Large intestine (tissue), 12 donors: ENCODE measurements at places on chromosomes 6 and 20. TPM values are rescaled to one million over a fixed set of nuclear protein-coding genes. Genes with fewer than 3 reads are reported as not detected.

GRCh38 chr6:105177556-105177955 is 2.3 kb downstream of the POPDC3 start:
- H3K27ac ChIP-seq = no peak overlapping the region
- peaks cover 49% of the 10 kb centered on the region for H3K27me3 ChIP-seq
- no peaks in the 10 kb centered on the region for H3K4me1 ChIP-seq
- H3K36me3 ChIP-seq = no peaks in the 10 kb centered on the region
- DNase-seq = no peak

The VIP gene
- 46.0 TPM for polyA plus RNA-seq

GRCh38 chr20:12410783-12411182 is 493.1 kb downstream of the BTBD3 start:
- no peaks in the 10 kb centered on the region for H3K36me3 ChIP-seq
- no peak for DNase-seq
- no peak overlapping the region for H3K27ac ChIP-seq
- H3K27me3 ChIP-seq = no peaks in the 10 kb centered on the region
- no peak overlapping the region for H3K4me3 ChIP-seq

The RIPPLY2 gene
- polyA plus RNA-seq = 0.88 TPM

The WFDC5 gene
- polyA plus RNA-seq = not detected

The PARD6B gene
- 10.9 TPM for polyA plus RNA-seq

The ALDH8A1 gene
- 0.70 TPM for polyA plus RNA-seq

- DNase-seq = peak; percentile 61
- H3K27ac ChIP-seq = no peak overlapping the region
- peak overlapping the region; percentile 27 for H3K4me3 ChIP-seq
- peaks cover 20% of the 10 kb centered on the region for H3K27me3 ChIP-seq
Observed at GRCh38 chr20:35619196-35620095, 3.8 kb downstream of the SPAG4 start.

The FNDC1 gene
- polyA plus RNA-seq = 22.0 TPM

The PAK5 gene
- 1.6 TPM for polyA plus RNA-seq

The FAM83B gene
- polyA plus RNA-seq = 13.0 TPM

- no peak overlapping the region for H3K4me3 ChIP-seq
- H3K36me3 ChIP-seq = peaks cover 20% of the 10 kb centered on the region
- H3K4me1 ChIP-seq = no peaks in the 10 kb centered on the region
- no peaks in the 10 kb centered on the region for H3K27me3 ChIP-seq
Observed at GRCh38 chr6:144551339-144551738, 266.2 kb downstream of the UTRN start.

The C20orf202 gene
- 4.7 TPM for polyA plus RNA-seq

The OR2J3 gene
- not detected for polyA plus RNA-seq

The BANF2 gene
- not detected for polyA plus RNA-seq

- H3K4me1 ChIP-seq = peaks cover 14% of the 10 kb centered on the region
- no peaks in the 10 kb centered on the region for H3K36me3 ChIP-seq
- peak overlapping the region; percentile 50 for H3K27ac ChIP-seq
- DNase-seq = no peak
- peaks cover 27% of the 10 kb centered on the region for H3K27me3 ChIP-seq
Observed at GRCh38 chr6:5085648-5086293, 630 bp downstream of the PPP1R3G start.

DNA sequence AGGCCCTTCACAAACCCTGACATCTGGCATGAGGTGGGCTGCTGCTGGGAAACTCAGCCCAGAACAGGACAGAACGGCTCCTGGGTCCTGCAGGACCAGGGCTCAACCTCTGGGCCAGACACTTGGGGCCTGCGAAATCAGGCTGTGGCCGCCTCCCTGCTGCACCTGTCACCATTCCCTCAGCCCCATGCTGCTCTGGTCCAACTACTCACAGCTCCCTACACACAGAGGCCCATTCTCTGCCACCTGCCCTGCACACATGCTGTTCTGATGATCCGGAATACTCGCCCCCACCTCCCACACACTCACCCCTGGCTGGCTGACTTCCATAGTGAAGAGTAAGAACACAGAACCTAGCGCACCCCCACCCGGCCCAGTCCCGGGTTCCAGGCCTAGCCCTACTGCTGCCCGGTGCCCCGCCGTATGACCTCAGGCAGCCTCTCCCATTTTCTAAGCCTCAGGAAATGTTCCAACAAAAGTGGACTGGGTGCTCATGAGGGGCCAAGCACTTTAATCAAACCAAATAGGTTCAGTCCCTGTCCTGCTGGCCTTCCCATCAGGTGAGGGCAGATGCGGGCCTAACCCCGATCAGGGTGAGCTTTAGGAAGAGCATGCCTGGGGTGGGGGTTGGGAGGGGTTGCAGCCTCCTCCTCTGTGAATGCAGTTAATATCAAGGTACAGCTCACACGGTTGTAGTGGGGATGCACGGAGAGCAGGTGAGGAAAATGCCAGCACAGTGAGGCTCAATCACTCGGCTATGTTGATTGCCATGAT is 3.9 kb downstream of the PEDS1 start:
- no peaks in the 10 kb centered on the region for H3K27me3 ChIP-seq
- no peak overlapping the region for H3K4me3 ChIP-seq
- DNase-seq = no peak
- peaks cover 30% of the 10 kb centered on the region for H3K4me1 ChIP-seq
- no peak overlapping the region for H3K27ac ChIP-seq
- H3K36me3 ChIP-seq = peaks cover 24% of the 10 kb centered on the region

DNA sequence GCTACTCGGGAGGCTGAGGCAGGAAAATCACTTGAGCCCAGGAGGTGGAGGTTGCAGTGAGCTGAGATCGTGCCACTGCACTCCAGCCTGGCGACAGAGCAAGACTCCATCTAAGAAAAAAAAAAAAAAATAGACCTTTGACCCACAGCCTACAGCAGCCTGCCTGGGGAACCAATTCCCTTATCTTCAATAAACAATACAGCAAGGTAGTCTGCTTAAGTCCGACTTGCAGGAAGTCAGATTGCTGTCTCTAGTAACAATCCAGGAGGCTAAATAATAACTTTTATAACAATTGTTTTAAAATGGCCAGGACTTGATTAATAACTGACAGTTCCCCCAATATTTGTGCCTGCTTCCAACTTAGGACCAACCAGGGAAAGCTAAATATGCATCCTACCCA is 13.3 kb upstream of the HLA-DRA start:
- DNase-seq = no peak
- no peaks in the 10 kb centered on the region for H3K36me3 ChIP-seq
- H3K4me1 ChIP-seq = no peaks in the 10 kb centered on the region
- H3K4me3 ChIP-seq = no peak overlapping the region
- no peak overlapping the region for H3K27ac ChIP-seq
- peaks cover under 1% of the 10 kb centered on the region for H3K27me3 ChIP-seq

DNA sequence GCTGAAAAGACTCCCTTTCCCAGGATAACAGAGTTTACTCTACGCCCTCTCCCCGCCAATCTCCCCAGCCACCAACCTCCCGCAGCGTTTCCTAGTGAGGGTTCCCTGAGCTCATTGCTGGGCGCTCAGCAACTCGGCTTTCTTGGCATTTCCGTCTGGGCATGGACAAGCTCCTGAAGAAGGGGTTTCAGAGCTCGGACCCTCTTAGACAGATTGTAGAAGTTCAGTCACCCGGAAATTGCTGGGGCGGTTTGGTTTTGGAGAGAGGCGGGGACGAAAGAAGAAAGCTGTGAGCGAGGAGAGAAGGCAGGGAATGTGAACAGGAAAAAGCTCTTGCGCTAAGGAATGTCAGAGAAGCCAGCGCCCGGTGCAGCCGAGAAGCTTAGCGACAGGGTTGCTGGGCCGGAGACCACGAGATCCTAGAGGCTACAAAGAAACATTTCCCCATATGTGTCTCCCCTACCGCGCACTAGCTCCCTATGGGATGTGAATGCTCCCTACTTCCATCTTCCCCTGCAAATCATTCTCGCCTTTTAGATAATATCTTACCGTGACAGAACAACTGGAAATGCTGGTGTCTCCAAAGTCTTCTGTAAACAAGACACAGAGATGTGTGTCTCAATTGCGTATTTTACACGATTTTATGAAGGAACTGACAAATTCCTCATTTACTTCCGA is 15.8 kb downstream of the POM121L2 start:
- H3K4me3 ChIP-seq = no peak overlapping the region
- peaks cover 89% of the 10 kb centered on the region for H3K27me3 ChIP-seq
- no peak overlapping the region for H3K27ac ChIP-seq
- H3K4me1 ChIP-seq = peaks cover 2% of the 10 kb centered on the region

The BTN2A1 gene
- polyA plus RNA-seq = 26.9 TPM

GRCh38 chr20:44908987-44909871 is 631 bp upstream of the PABPC1L start:
- H3K27me3 ChIP-seq = no peaks in the 10 kb centered on the region
- H3K36me3 ChIP-seq = peaks cover 46% of the 10 kb centered on the region
- peak overlapping the region; percentile 58 for H3K4me3 ChIP-seq

The DNPH1 gene
- 152 TPM for polyA plus RNA-seq

DNA sequence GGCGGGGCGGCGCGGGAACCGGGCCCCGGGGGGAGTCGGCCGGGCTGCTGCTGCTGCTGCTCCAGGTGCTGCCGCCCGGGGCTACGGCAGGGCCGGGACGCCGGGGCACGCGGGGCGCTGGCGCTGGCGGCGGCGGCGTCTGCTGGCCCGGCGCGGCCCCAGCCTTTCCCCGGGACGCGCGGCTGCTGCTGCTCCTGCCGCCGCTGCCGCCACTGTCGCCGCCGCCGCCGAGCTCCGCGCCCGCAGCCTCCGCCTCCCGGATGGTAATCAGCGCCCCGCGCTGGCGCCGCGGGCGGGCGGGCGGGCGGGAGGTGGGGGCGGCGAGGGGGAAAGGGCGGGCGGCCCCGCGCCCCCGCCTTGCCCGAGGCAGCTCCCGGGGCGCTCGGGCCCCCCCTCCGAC is 306 bp downstream of the EBF4 start:
- no peak overlapping the region for H3K4me3 ChIP-seq
- no peak for DNase-seq
- H3K27me3 ChIP-seq = peaks cover 68% of the 10 kb centered on the region
- H3K4me1 ChIP-seq = no peaks in the 10 kb centered on the region
- H3K27ac ChIP-seq = no peak overlapping the region
- no peaks in the 10 kb centered on the region for H3K36me3 ChIP-seq

DNA sequence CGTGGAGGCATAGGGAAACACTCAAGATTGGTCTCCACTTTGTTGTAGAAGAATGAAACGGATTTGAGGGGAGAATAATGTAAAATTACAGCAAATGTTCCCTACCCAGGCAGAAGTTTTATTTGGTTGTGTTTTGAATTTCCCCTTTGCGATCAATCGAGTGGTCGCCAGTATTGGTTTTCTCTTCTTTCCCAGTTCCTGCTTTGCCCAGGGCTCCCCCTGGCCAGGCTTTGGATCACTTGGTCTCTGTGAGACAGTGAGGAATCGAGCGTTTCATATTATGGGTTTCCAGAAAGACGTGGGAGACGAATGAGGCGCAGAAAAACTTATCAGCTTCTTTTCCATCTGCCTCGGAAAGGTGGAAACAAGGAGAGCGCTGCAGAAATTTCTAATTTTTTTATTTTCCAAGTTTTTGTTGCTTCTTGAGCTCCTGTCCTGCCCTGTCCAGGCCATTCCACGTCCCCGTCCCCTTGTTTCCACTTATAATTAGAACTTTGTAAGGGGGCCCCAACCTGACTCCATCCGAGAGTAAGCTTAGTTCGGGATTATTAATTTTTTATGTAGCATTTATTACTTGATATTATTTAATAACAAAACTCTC is 7.5 kb upstream of the TBX18 start:
- no peak for DNase-seq
- peaks cover 91% of the 10 kb centered on the region for H3K27me3 ChIP-seq
- H3K4me1 ChIP-seq = peaks cover 5% of the 10 kb centered on the region
- no peak overlapping the region for H3K4me3 ChIP-seq

DNA sequence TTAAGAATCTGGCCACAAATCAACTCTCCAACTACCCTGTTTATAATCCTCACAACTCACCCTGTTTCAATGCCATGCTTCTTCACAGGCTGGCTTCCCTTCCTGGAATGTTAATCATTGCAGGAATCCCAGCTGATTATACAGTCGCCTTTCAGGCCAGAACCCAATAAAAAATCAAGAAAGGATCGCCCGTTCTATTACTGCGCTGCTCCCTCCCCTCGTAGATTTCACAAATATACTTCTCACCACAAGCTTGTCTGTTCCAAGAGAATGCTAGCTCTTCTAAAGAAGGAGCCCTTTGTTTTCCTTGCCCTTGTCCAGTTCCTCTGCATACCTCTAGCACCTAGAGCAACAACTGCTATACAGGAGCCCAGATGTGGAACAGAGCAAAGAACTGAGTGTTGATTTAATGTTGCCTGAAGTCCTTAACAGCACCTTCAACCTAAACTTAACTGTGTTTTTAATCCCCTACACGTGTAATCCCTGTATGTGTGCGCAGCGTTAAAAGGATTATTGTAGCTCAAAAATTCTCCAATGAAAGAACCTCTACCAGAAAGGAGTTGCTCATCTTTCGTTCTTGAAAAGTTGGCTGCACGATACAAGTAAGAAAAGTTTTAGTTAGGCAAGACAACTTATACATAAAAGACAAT is 988 bp downstream of the ECHDC1 start:
- H3K4me3 ChIP-seq = peak overlapping the region; percentile 56
- H3K27ac ChIP-seq = peak overlapping the region; percentile 83
- H3K36me3 ChIP-seq = no peaks in the 10 kb centered on the region
- peak; percentile 18 for DNase-seq
- H3K27me3 ChIP-seq = no peaks in the 10 kb centered on the region

The SOX18 gene
- polyA plus RNA-seq = 5.3 TPM
